ENCODE measurements at places on chromosomes 16 and 17. TPM values are rescaled to one million over a fixed set of nuclear protein-coding genes. Genes with fewer than 3 reads are reported as not detected.

DNA sequence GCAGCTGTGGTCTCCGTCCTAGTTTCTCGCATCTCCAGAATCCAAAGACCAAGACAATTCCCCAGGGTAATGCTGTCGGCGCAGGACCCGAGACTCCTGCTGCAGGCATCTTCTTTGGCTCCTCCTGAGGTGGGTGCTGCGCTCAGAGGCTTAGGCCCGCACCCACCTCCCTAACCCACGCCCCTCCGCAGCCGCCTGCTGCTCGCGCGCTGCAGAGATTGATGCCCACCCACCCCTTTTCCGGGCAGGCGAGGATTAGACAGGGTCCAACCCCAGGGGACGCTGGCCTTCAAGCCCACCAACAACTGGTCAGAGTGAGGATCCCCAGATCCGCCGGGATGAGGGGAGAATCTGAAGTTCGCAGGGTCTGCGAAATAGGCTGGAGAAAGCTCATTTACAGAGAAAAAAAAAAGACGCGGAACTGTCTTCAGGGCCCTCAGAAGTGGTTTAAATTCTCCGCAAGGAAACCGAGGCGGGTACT, 27.9 kb downstream of the SLFN11 start:
- DNase-seq: no peak

DNA sequence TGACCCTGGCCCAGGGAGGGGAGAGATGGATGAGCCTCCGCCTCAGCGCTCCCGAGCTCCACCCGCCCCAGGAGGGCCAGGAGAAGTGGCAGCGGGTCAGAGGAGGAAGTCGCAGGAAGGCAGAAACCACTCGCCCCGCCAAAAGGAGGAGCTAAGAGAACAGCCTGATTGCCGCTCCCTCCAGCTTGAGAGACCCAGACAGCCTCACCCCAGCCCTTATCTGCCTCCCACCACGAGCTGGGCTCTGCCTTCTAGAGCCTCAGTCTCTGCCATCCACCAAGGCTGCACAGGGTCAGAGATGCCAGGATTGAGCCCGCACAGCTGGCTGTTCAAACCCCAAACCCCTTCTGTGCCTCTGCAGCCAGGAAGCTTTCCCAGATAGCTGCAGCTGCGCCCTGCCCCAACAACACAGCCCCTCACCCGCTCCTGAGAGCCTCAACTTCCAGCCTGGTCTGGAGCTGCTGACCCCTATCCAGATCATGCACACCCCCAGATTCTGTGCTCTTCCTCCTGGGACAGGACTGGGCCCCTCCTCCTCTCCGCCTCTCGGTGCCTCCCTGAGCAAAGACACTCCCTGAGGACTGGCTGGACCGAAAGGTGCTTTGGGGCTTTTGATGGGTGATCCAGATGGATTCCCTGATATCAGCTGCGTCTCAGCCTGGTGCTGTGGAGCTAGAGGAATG, 1.0 kb upstream of the ATP2A3 start:
- DNase-seq: peak; percentile 82

DNA sequence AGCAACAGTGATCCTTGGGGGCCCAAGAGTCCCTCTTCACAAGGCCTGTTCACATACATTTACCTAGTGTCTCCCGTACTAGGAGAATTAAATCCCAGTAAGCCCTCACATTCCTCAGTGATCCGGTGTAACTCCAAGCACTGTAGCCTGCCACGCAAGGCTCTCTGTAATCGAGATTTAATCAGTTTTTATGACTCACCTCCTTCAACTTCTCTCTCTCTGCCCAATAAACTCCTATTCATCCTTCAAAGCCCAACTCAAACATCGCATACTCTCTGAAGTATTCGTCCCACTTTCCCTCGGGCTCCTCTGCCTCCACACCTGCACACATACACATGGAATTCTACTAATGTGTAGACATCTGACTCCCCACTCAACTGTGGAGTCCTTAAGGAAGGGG, 141.8 kb downstream of the CMIP start:
- no peak for DNase-seq

Gene IL17C
- total RNA-seq: not detected

DNA sequence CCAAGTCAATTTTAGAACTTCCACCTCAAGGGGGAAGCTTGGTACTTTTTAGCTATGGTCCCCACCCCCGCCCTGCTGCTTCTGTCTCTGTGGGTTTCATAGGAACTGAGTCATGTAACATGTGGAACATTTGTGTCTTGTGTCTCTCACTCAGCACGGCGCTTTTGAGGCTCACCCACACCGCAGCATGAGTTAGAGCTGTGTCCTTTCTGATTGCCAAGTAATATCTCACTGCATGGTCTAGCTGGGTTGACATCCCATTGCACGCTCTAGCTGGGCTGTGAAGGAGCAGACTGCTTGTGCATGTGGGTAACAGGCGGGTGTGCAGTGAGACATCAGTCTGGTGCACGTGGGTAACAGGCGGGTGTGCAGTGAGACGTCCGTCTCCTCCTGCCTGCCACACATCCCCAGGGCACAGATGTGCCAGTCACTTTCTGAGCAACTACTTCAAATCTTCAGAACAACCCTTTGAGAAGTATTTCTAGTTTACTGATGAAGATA, 26.4 kb upstream of the SLC7A5 start:
- DNase-seq: no peak

- no peak for DNase-seq
Observed at GRCh38 chr17:45353043-45353442, 36.2 kb upstream of the MAP3K14 start.

Gene CEP20
- 29.3 TPM for total RNA-seq

GRCh38 chr16:2474877-2475412, at the start of gene TBC1D24:
TSS of gene TBC1D24 (plus strand) at chr16:2475127. CDS start at chr16:2496149, 21,022 bp downstream.
- DNase-seq: peak; percentile 88

Gene GAS7
- 31.2 TPM for total RNA-seq

GRCh38 chr17:21096874-21097273, 29.9 kb upstream of the DHRS7B start:
- no peak for DNase-seq

DNA sequence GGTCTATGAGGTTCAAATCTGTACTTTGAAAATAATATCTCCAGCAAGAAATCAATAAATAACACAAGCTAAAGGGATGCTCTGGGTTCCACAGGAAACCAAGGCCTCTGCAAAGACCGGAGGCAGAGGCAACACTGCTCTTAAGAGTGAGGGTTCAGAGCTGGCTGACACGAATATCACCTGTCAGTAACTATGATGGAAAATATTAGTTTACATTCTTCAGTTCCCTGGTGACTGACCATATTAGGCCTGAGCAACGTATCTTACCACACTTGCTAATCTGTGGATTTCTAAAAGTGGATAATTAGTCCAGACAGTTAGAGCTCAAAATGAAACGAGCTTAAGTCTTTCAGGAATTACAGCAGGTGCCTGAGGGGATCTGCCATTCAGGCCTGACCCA, 459.3 kb downstream of the HS3ST3B1 start:
- no peak for DNase-seq

DNA sequence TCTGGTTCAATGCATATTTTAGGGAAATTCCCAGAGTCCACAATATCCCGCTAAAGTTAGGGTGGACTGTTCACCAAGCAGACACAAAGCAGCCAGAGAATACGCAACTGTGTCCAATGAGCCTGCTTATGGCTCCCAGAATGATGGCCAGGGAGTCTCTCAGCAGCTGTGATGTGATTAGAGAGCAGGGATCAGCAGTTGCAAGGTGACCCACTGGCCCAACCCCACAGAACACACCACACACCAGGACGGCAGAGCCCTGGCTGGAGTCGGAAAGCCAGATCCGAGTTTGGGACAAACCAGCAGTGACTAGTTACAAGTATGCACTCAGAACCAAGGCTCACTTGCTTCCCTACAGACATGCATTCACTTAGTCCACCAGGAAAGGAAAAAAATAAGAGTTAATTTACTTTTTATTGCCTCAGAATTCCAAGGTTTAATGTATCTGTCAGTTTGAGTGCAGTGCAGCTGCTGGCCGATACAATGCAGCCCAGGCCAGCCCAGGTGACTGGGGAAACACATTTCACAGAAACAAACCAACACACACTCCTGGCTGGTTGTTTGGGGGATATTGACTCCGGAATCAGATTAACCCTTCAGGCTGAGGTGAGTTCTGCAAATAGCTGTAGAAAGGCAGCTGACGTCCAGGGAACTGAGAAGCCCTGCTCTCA, 121.7 kb downstream of the HIC1 start:
- no peak for DNase-seq

DNA sequence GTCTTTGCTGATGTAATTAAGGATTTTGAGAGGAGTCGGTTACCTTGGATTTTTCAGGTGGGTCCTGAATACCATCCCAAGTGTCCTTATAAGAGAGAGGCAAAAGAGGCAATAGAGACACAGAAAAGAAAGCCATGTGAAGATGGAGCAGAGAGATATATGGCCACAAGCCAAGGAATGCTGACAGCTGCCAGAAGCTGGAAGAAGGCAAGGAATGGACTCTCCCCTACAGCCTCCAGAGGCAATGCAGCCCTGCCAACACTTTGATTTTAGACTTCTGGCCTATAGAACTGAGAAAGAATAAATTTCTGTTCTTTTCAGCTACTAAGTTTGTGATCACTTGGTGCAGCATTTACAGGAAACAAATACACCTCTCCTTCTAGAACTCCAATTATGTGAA, 8.2 kb upstream of the RNFT1 start:
- no peak for DNase-seq

DNA sequence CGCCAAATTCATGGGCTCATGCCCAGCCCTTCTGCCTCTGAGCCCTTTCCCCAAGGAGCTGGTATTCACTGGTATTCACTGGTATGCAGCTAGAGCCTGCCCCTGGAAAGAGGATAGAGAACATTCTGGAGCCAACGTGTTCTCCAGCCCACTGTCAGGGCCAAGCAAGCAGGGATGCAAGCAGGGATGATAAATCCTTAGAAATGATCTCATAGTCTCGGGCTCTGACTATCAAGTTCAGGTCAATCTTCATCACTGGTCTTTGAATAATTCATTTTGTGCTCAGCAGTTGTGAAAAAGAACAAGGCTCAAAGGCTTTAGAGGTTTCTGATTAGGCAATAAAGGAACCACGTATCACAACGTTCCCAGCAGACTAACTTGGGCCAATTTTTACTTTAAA, 57.3 kb downstream of the CACNG5 start:
- DNase-seq: no peak

DNA sequence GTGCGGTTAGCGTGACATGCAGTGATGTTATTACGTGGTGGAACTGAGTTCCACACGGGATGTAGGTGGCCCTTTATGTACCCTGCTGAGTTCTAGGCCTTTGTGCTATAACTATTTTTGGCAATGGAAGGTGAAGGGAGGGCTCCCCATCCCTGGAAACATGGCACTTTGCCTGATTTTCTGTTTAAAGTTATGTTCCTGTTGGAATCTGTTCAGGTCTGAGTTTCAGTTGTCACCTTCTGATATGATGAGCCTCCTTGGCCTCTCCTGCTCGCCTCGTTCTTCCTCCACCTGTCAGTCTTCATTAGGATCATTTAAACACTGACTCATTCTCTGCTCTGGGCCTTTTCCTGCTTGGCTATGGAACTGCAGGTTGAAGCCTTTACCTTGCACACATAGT, 200.6 kb downstream of the FTO start:
- DNase-seq: no peak

DNA sequence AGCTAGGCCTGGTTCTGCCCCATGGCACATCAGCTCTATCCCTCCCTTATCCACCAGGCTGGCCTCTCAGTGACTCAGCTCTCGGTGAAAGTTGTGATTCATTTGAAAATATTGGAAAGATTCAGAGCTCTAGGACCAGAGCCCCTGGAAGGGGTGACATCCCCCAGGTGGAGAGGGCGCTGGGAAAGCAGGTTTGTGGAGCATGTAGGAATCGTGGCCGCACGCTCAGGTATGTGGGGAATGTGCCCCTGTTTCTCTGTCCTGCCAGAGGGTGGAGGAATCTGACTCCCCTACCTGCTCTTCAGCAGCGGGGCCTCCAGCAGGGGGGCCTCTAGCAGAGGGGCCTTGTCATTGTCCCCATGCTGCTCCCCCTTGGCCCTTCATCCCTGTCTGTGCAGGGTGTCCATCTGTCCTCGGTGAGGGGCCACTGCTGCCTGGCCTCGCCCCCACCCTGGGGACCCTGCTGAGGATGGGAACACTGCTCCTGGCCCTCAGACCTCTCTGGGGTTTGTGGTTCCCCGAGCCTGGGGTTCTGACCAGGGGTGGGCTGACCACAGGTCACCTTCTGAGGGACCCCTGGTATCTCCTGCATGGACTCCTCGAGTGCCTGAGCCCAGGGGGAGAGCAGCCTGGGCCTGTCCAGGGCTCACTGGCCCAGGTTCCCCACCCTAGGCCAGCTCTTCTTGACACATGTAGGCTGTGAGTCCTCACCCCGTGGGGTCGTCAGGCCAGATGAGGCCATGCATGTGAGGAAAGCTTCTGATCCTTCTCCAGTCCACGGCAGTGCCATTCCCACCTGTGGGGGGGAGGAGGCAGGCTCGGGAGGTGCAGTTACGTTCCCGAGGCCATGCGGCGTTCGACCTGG, 47.5 kb downstream of the NT5M start:
- DNase-seq: no peak

GRCh38 chr17:5516060-5516792, 29.9 kb downstream of the MIS12 start:
- DNase-seq: no peak

All from ureter (tissue), 1 donor.